Stimulated activated CD8-positive, alpha-beta memory T cell treated with anti-CD3 and anti-CD28 coated beads, Interleukin-15, amount 100 ng/mL, for 48 hours (primary cell): ENCODE measurements at places on chromosomes 2 and 18.

GRCh38 chr2:116719836-116720235 is 1094.7 kb upstream of the DDX18 start:
- no peak for DNase-seq

DNA sequence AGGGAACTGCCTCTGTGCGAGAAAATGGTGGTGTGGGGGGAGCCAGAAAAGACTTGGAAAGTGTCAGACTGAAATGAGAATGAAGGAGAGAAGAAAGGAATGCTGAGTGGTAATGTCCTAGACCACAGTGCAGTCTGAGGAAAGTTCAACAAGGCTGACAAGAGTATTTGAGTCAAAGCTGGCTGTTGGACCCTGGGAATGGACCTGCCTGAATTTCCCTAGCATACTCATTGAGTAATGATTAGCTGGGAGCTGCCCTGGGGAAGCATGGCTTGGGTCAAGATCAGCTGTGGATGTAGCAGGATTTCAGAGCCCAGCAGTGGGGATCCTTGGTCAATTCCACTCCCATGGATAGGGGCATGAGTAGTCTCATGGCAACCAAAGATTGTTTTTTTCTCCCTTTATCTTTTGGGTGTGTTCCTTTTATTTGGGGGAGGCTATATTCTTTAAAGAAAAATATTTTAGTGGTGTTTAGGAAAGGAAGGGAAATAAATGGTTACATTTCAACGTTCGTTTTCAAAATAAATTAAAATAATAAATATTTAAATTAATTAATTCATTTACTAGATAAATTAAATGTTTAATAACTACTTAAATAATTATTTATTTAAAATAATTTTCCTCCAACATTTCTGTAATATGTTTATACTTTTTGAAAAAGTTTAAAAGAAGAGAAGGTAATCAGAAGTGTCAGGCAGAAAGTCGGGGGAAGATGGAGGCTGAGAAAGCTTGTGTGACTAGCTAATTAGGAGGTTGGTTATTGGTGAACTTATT is 15.9 kb upstream of the LHCGR start:
- DNase-seq, result no peak

- no peak for DNase-seq
These were observed 110.2 kb upstream of the RBBP8 start for GRCh38 chr18:22822841-22823508.

DNA sequence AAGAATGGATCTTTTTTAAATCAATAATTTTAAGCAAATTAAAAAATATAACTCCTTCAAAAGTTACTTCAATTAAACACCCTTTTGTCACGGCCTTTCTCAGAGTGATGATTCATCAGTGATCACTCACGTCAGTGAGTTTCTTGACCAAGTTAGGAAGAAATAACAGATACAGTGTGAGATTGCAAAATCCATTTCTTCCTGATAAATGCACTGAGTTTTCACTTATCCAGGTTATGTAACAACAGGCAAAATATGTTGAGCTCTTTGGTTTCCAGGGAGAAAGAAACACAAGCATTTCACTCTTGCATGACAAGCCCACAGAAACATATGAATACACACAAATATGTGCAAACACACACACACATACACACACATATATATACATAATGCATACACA is 195.9 kb upstream of the CYRIA start:
- DNase-seq, result no peak

GRCh38 chr2:79513711-79514110 is 860 bp downstream of the CTNNA2 start:
- DNase-seq, result no peak

DNA sequence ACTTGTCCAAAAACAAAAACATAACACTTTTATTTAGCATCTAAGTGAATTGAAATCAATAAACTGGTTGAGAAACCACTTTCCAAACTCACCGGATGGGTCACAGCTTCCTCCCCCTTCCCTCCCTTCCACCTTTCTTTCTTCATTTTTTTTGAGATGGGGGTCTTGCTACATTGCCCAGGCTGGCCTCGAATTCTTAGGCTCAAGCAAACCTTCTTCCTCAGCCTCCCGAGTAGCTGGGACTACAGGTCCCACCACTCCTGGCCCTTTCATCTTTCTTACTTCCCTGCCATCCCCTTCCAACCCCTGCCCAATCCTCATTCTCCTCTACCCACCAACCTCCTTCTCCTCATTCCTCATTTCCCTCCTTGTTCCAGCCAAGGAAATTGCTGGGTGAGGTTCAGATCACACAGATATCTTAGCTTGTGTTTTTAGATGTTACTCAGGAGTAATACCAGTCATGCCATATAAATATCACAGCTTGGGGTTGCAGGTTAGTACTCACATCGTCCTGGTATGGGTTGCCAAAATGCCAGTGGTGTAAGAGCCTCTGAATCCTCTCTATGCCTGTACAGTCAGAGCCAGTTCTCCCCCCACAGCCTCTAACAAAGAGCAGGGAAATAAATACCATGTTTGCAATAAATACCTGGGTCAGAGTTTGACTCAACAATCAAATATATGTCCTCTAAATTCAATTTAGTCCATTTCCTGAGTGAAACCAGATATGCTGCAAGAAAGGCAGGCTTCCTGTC is 132.7 kb upstream of the NDUFV2 start:
- no peak for DNase-seq

GRCh38 chr2:99656994-99657393 is 167.2 kb upstream of the REV1 start:
- DNase-seq, result no peak

DNA sequence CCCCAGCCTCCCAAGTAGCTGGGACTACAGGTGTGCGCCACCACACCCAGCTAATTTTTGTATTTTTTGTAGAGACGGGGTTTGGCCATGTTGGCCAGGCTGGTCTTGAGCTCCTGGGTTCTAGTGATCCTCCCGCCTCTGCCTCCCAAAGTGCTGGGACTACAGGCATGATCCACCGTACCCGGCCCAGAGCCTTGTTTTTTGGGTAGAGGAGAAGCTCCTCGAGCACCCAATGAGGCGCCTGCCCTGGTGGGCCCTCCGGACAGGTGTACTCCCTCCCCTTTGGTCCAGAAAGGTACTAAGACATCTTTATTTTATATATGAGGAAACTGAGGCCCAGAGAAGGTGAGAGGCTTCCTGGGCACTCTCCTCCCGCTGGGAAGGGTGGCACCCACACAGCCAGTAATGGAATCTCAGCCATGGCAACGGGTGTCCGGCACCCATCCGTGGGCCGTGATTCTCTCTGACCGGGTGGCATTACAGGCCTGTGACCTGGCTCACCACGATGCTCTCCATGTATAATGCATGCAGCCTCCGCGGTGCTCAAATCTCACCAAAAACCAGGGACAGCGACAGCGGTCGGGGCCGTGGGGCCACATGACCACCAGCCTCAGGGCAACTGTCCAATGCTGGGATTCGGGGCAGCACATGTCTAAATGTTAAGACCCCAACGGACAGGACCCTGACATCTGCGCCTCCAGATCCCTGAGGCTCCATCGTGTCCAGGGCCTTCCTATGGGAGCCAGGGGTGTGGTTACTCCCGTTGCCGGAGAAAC is 16.8 kb upstream of the KLHL30 start:
- DNase-seq, result no peak
